Stimulated activated CD4-positive, alpha-beta T cell treated with anti-CD3 and anti-CD28 coated beads, Interleukin-15, amount 100 ng/mL, for 48 hours (primary cell): ENCODE measurements at places on chromosomes 2 and 18.
A peak's percentile ranks its signal among the peaks of the same experiment; 100 is the strongest.

DNA sequence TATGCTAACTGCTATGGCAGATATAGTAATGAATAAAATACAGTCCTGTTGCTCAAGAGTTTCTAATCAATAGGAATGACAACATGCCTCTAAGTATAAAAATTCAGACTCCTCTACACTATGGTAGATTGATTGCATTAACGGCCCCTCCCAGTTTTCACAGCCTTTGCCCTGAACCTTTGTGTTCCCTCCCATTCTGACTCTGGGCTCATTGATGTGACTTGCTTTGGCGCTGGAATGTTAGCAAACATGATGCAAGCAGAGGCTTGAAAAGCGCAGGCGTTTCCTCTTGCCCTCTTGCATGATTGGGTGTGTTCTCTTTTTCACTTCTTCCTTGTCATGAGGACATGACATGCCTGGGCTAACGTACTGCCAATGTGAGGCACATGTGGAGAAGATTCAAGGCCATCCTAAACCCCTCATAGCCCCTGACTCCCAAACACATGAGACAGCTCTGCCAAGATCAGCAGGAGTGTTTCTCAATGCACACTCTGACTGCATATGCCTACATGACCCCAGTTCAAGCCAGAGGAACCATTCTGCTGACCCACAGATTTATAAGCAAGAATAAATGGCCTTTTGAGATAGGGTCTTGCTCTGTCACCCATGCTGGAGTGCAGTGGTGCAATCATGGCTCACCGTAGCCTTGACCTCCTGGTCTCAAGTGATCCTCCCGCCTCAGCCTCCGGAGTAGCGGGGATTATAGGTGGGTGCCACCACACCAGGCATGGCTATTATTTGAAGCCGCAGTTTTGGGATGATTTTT, 49.7 kb upstream of the CD28 start:
- DNase-seq, result no peak

DNA sequence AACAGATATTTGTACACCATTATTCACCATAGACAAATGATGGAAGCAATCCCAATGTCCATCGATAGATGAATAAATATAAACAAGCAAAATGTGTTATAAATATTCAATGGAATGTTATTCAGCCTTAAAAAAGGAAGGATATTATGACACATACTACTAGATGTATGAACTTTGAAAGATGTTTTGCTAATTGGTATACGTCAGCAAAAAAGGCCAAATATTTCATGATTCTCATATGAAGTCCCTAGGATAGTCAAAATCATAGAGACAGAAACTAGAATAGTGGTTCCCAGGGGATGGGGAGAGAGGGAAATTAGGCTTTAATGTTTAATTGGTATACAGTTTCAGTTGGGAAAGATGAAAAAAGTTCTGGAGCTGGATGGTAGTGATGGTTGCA, 85.2 kb downstream of the FSIP2 start:
- DNase-seq, result no peak

- DNase-seq, result no peak
Observed at GRCh38 chr2:144586476-144586875, 66.6 kb upstream of the ZEB2 start.

DNA sequence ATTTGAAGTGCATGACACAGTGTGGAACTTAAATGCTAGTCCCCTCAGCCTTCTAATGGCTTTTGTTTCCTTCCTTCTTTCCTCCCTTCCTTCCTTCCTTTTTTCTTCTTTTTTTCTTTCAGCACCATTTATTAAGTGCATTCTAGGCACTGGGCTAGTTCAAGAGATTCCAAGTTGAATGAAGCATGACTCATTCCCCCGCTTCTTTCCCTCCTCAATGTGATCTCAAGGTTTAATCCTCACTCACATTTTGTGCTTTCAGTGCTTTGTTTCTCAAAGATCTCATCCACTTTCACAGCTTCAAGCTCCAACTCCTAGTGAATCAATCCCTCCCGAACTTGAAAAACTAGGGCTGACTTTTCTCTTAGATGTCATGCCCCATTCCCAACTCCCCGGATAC, 90.1 kb downstream of the LBH start:
- no peak for DNase-seq

DNA sequence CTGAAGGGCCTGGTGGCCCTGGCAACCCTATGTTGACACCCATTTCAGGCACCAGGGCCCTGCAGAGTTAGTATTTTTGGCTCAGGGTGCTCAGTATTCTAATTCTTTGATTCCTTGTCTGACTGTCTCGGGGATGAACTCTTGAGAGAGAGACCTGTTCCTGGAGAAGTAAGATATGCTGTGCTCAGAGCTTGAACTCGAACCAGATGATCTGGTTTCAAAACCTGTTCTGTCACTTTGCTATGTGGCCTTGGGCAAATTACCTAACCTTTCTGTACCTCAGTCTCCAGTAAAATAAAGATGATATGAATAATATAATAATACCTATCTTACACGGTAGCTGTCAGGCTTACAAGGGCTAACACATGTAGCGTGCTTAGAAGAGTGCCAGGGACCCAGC, 294.2 kb downstream of the DYSF start:
- DNase-seq, result no peak

- DNase-seq, result peak; percentile 34
Observed at GRCh38 chr2:236177967-236178889, 10.0 kb upstream of the GBX2 start.

DNA sequence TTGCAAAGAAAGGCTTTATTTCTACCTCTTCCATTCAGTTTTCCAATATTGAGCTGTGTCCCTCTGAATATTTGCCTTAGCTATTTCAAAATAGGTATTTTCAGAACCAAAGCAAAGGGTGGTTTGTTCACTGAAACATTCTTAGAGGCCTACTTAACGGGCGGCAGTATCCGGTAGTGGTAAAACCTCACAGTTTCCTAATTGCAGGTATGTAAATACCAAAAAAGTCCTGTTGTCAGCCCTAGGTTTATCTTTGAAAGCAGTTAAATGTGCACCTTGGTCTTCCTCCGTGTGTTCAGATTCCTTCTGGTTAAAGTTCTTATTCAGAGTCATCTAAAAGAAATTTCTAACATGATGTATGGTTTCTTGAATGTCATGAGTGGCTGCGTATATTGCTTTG, 38.9 kb downstream of the CCNT2 start:
- no peak for DNase-seq

DNA sequence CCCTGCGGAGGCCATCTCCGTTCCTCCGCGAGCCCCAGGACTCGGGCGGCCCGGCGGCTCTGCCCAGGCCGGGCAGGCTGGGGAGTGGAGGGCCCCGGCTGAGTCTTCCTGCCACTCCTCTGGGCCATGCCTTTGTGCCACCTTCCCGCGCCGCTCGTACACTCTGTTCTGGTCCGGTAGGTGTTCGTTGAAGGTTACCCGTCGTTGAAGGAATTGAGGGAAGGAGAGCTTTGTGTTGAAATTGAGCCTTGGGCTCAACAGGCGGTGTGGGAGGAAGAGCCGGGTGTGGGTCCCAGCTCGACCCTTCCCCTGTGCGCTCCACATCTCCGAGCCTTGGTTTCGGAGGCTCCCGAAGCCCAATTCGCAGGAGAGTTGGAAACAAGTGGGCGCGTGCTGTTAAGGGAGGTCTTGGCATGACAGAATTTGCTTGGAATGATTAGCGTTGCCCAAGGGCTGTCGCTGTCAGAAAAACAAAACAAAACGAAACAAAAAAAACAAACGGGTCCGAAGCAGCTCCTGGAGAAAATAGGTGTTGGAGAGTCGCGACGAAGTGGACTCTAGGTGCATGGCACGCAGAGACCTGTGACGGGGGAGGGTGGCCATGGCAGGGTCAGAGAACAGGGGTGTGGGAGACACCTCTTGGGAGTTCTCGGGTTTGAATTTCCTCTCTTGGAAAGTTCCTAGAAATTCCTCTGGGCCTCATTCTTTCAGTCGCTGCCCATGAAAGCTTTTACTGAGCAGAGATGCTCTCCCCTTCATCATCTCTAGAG, 1.2 kb upstream of the MZT2A start:
- no peak for DNase-seq

DNA sequence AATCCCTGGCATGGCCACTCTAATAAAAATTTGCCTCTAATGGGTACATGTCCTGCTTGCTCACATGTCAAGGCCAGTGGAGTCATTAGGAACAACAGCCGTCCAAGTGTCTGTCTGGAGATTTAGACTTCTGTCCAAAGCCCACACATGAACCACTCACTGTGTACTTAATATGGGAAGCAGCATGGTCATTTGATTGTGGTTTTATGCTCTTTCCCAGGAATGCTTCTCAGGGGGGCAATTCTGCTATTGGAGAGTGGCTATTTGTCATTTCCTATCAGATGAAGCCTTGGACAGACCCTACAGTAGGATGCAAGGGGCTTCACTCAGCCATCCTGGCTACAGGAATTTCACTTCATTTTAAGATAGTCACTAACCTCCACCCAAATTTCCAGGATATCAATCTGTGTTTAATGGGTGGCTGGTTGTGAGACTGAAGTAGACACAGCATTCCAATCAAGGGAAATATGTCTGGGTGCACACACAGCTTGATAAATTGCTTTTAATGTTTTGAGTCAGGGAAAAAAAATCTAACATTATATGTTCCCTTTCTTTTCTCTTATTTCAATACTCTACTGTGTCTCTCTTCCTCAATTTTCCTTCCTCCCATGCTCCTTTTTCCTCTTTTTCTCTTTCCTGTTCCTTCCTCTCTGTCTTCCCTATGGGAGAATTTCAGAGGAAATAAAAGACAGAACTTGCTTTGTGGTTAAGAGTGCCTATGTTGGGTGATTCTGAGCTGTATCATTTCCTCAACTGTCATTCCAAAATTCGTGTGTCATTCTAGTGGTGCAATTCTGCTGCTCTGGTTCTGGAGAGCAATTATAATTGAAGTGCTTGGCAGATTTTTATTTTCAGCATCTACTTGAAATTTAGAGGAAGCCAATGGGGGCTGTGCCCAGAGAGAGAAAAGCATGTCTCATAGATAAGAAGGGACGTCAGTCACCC, 320.1 kb downstream of the OSR1 start:
- DNase-seq, result no peak

DNA sequence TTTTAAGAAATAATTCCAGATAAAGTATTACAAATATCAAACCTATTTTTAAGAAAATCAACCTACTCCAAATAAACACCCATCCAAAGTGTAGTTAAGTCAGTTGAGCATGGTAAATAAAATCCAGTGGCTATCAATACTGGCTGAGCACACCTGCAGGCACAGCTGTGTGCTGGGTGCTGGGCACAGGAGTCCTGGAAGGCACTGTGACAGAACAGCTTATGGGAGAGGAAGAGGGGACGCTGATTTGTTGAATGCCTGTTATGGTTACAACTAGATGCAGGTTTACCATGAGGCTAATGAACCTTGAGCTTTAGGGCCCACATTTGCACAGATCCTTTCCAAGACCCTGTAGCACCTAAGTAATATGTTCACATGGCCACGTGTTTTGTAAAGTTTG, 202.7 kb downstream of the MTX2 start:
- DNase-seq, result no peak

- DNase-seq, result no peak
Observed at GRCh38 chr2:50327906-50328305, 704.0 kb downstream of the NRXN1 start.

- DNase-seq, result no peak
Observed at GRCh38 chr2:95234286-95234785, 27.0 kb downstream of the ZNF892 start.

GRCh38 chr2:233115121-233115520, 55.0 kb downstream of the INPP5D start:
- DNase-seq, result no peak

- DNase-seq, result no peak
Observed at GRCh38 chr2:217177720-217178119, 317.9 kb upstream of the TNP1 start.

GRCh38 chr2:218172845-218173244, 6.1 kb upstream of the CXCR1 start:
- DNase-seq, result no peak

- no peak for DNase-seq
Observed at GRCh38 chr2:231732604-231733003, 24.3 kb downstream of the PTMA start.

- no peak for DNase-seq
Observed at GRCh38 chr18:25672490-25672889, 320.5 kb upstream of the ZNF521 start.
